ENCODE measurements at places on chromosomes 2 and 18.

GRCh38 chr2:200640176-200640575, 54.4 kb downstream of the AOX1 start:
- no peak for DNase-seq

GRCh38 chr2:230677201-230677946, 35.3 kb upstream of the CAB39 start:
- DNase-seq = no peak

GRCh38 chr18:58335223-58335622, 291.2 kb downstream of the NEDD4L start:
- no peak for DNase-seq

DNA sequence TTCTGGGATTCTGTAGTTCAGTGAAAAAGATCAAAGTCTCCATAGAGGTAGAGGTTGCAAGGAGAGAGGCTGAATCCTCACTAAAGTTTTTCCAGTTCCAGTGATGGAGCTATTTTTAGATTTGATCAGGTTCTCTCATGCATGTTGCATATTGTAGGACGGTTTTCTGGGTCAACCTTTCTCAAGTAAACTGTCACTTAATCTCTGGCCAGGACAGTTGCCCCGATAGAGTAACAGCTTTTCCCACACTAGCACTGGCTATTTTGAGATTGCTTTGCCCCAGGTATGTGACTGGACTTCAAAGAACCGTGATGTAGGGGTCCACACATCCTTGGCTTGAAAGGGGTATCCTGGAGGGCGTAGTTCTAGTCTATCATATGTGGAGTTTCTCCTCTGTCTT, 101.2 kb upstream of the MSH2 start:
- no peak for DNase-seq
